Stimulated activated CD4-positive, alpha-beta T cell treated with anti-CD3 and anti-CD28 coated beads, Interleukin-12 subunit alpha, Interleukin-12 subunit beta, amount 100 ng/mL, for 24 hours (primary cell): ENCODE measurements at places on chromosomes 7 and 10.

- no peak for DNase-seq
These were observed 169.2 kb upstream of the LYZL2 start for GRCh38 chr10:30798646-30799185.

- DNase-seq = no peak
These were observed 36.8 kb downstream of the AFAP1L2 start for GRCh38 chr10:114367351-114368056.

DNA sequence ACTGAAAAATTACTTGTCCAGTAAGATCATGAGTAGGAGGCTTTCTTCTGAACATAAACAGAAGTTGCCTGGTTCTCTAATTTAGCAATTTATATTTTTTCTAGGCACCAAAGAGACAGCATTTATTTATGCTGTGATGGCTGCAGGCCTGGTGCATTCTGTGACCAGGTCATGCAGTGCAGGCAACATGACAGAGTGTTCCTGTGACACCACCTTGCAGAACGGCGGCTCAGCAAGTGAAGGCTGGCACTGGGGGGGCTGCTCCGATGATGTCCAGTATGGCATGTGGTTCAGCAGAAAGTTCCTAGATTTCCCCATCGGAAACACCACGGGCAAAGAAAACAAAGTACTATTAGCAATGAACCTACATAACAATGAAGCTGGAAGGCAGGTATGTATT, 2.8 kb downstream of the WNT16 start:
- DNase-seq = no peak

DNA sequence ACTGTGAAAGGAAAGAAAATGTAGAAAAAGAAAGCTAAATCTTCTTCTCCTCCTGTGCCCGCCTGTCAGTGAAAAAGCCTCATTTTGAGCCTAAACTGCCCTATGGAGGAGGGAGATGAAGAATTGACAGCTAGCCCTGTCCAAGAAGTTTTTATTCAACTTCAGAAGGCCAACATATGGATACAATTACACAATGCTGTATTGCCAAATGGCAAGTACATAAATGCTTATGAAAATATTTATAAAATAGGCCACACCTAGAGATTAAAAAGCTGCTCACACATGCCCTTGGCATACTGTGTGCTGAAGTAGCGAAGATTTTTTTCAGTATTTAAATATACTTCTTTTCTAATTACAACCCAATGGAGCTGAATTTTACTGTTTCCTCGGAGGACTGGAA, 65.1 kb upstream of the NEBL start:
- no peak for DNase-seq

DNA sequence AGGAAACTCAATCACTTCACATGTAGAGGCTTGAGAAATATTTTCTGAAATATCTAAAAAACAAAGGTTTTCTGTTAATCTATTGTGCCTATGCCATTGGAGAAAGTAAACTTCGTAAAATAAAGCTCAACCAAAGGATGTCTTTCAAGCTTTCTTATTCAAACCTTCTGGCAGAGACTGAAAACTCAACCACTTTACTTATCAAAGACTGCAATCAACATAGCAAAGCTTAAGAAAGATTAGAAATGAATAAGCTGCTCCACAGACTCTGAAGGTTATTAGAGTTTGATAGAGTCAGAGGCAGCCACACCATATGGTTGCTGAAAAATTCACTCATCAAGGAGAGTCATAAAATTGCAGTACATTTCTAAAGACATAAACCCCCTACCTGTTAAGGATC, 245.8 kb upstream of the MEOX2 start:
- DNase-seq = no peak

DNA sequence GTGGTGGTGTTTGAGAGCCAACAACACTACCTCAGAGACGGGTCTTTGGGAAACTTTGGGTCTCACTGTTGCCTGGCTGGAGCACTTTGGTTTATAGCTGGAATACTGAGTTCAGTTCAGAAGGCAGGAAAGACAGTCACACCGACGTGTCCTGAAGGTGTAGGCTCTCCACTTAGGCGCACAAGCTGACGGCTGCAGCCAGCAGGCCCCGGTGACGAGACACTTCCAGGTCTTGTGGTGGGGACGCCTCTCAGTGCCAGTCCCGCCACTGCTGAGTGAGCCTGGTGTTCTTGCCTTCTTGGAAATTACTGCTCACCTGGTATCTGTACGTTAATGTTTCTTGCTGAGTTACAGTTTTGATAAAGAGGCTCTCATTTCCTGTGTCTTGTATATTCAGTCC, 74.0 kb downstream of the WDR37 start:
- DNase-seq = no peak

- DNase-seq = no peak
These were observed 32.6 kb upstream of the HSPB1 start for GRCh38 chr7:76269895-76270294.

DNA sequence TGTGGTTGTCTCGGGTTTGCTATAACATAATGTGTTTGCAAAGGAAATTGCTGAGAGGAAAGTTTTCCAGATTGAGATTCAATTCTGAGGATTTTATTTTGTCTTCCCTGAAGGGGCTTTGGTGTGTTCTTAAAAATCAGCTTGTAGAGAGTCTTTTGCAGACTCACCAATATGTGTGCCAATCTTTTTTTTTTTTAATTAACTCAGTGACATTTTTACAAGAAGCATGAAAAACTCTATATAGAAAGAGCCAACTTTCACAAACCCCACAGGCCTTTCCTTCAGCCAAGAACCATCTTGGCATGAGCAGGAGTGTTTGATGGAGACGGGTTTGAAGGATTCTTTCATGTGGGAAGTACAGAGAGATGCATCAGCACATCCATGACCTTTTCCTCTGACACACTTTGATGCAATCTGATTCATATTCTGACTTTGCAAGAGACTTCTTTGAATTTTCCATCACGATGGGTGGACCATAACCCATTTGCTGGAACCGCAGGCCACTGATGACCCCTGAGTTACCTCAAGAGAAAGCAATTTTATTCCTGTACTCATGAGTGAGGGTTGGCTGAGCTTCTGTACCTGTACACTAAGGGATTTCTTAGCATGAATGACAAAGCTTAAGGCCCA, 892.6 kb downstream of the XPNPEP1 start:
- no peak for DNase-seq

DNA sequence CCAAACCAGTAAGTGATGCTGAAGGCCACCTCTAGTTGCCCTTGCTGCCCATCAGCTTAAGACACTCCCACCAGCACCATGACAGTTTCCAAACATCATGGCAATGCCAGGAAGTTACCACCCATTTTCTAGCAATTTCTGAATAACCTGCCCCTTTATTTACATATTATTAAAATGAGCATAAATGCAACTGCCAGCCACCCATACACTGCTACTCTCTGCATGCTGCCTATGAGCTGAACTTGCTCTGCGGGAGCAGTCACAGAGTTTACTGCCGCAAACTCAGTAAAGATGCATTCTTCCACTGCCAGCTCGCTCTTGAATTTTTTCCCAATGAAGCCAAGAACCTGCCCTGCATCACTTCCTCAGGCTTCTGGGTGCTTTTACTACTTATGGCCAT, 212.6 kb downstream of the SH2D4B start:
- DNase-seq = no peak

DNA sequence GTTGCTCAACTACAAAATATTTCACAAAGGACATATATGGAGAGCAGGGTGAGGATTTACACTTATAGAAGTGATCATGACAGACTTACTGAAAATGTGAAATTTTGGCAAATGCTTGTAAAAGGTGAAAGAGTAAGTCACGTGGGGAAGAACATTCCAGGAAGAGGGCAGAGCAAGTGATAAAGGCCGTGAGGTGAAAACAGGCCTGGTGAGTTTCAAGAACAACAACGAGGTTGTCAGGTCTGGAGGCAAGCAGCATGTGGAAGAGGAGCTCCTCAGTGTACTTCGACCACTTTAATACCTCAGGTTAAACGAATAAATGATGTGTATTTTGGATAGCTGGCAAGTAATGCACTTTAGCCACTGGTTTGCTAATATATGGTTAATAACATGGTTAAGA, 706.7 kb downstream of the PCDH15 start:
- DNase-seq = no peak

DNA sequence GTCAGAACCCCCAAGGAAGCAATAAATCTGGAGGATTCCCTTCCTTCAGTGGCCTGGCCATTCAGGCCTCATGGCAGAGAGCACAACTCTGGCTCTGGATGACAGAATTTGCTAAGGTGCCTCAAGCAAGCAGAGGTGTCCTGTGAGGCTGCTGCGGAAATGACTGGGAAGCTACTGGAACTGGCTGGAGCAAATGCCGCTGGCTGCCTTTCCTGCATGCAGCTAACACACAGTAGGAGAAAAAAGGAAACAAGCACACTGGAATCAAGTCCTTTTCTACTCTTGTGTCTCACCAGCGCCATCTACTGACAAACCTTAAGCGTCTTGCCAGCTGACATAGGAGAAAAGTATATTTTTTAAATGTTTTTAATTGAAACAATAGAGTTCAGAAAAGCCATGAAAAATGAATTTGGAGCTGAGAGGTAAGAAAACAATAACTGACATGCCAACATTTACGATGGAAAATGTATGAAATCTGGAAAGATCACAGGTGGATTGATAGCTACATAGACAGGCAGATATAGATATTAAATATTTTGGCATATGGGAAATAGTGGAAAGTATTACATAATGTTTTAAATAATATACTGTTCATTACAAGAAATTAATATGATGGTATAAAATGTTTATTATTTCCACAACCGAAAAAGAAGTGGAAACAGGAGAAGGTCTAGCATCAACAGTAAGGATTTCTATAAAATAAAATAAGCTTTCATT, 951.6 kb downstream of the ANKRD7 start:
- no peak for DNase-seq

- no peak for DNase-seq
These were observed 709.3 kb upstream of the AUTS2 start for GRCh38 chr7:68888971-68889385.

GRCh38 chr10:132184816-132185593, 1.7 kb upstream of the DPYSL4 start:
- no peak for DNase-seq

DNA sequence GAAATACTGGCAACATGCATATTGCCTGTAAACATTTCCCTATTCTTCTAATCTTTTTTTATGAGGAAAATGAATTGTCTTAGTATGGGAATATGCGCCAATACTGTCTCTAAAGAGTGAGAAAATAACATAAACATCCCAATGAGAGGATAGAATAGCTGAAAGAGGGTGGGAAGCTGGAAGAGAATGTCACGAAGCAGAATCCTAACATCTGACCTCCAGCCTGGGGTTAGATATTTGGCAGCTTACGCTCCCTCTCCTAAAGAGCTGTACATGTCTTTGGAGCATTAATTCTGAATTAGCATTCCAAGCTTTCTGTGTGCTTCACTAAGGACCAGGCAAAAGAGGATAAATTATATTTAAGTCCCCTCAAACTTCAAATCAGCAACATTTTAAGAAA, 31.6 kb upstream of the SLC16A12 start:
- no peak for DNase-seq

DNA sequence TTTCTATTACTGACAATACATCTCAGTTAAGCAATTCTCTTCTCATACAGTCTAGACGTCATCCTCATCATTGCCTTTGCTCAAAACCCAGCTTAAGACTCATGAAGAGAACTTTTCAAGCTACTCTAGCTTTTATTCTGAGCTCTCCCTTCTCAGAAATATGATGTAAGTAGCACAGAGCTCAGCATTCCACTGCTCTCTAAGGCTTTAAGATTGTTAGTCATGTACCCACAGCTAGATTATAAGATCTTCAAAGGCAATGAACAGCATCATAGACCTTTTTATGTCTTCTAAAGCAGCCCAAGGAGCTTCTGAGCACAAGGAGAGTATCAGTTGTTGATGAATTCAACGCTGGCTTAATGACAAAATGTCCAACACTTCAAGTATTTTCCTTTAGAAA, 119.3 kb downstream of the NRP1 start:
- no peak for DNase-seq

DNA sequence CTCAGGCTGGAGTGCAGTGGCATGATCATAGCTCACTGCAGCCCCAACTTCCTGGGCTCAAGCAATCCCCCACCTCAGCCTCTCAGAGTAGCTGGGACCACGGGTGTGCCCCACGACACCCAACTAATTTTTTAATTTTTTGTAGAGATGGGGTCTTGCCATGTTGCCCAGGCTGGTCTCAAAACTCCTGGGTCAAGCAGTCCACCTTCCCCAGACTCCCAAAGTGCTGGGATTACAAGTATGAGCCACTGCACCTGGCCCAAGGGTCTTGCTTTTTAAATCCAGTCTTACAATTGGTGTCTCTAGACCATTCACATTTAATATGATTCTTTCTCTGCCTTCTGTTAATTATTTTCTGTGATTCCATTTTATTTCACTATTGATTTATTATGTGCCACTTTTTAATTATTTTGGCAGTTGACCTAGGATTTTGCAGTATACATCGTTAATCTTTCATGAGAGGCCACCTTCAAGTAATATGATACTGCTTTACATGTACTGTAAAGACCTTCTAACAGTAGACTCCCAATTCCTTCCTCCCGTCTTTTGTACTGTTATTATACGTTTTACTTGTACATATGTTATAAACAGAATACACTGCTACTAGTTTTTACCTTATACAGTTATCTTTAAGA, 18.7 kb downstream of the MMP21 start:
- DNase-seq = no peak
